Activated naive CD4-positive, alpha-beta T cell (primary cell): ENCODE measurements at places on chromosomes 16 and 17.

GRCh38 chr17:83014940-83015910 is 64.2 kb upstream of the METRNL start:
- no peak for DNase-seq

- DNase-seq = no peak
Measured at GRCh38 chr17:82603981-82604448, 44.2 kb downstream of the WDR45B start.

DNA sequence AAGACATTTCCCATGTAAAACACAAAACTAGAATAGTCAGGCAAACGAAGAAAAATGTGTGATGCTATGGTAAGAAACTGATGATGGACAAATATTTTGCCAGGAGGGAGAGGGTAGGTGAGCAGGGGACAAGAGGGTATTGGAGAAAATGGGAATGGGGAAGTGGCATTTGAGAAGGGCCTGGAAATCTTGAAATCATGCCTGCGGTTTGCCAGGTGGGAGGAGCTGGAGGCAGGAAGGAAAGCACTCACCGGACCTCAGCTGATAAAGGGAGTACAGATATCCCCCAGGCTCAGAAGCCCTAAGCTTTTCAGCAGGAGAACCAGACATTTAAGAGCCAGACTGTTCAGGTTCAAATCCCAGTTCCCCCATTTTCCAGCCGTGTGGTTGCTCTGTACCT is 103.6 kb downstream of the GSG1L start:
- no peak for DNase-seq

DNA sequence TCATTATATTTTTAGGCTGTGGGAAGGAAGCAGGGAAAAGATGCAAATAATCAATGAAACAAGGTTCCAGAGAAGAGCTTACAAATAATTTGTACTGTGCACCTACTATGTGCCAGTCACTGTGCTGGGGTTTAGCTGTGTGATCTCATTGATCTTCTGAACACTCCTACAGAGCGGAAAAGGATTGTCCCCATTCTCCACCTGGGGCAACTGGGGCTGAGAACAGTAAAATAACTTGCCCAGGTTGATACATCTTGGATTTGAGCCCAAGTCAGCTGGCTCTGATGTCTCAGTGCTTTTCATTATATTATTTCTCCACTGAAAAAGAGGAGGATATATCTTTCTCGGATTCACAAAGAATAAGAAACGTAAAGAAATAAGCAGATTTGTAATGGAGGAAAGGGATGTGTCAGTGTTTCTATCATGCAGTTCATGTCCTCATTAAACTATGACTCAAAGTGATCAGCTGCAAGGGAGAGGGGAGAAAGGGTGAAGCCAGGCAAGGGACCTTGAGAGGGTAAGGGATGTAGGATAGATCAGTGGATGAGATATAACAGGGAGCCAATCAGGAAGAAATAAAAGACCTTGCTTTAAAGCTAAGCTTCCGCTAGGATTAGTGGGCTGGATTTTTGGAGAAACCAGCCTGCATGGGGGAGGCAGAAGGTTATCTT is 143.6 kb upstream of the NOL11 start:
- no peak for DNase-seq

DNA sequence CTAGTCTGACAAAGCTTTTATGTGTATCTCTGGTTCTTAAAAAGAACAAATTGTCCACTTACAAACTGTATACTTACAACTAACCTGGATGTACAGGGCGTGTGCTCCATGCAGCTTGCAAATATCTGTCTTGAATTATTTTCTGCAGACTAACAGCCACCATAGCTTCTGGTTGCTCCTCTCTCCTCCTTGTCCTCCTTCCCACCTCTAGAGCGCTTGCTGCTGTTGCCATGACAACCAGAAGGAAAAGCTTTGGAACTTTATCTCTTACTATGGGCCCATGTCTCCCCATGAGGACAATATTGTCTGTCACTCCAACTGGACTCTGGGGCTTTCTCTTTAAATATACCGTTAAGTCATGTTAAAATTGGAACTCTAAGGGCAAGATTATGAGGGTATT is 71.5 kb upstream of the DHX40 start:
- no peak for DNase-seq

GRCh38 chr17:73754886-73755400 is 110.7 kb upstream of the SDK2 start:
- DNase-seq = no peak

GRCh38 chr16:440627-441026 is 15.2 kb downstream of the RAB11FIP3 start:
- no peak for DNase-seq

- DNase-seq = no peak
Measured at GRCh38 chr16:67390816-67391423, 2.4 kb downstream of the TPPP3 start.
